Motor neuron (in vitro differentiated cells): ENCODE measurements at places on chromosomes 1 and 21.
A peak's percentile ranks its signal among the peaks of the same experiment; 100 is the strongest.

GRCh38 chr1:98888869-98889268 lies 115.8 kb downstream of the PLPPR5 start:
- ATAC-seq, result peak; percentile 92

DNA sequence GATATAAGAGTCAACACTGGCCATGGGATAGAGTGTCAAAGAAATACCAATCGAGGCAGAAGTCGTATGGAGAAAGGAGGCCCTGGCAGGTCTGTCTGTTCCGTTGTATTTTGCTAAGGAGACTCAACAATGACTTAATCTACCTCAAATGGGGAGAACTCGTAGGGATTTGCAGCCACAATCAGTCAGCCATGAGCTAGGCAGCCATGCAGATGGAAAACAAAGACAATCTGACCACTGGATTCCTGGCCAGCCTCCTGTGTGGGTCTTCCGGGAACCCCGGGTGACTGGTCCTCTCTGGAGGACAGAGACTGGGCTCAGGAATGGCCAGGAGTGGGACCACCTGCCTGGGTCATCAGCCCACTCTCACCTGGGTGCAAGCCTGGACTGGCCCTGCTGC lies 167.8 kb downstream of the ETS2 start:
- ATAC-seq, result no peak

GRCh38 chr1:192977089-192977706 lies 82.0 kb downstream of the UCHL5 start:
- no peak for ATAC-seq

- no peak for ATAC-seq
Measured at GRCh38 chr1:76892675-76893074, 25.4 kb downstream of the ST6GALNAC5 start.

DNA sequence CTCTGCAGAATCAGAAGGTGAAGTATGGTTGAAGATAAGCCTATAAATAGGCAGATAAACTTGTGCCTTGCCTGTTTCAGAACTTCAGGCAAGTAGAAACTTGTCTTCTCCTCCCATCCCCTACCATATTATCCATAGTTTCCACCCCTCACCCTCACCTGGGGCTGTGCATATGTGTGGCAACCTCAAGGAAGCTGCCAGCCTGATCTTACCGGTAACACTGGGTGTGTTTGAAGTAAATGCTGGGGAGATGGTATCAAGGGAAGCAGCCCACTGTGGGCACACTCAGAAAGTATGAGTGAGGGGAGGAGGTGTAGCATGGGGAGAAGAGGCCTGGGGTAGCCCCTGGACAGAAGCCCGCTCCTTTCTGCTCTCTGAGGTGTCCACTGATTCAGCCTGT lies 14.5 kb downstream of the VANGL2 start:
- no peak for ATAC-seq

- ATAC-seq, result no peak
Measured at GRCh38 chr1:231508497-231508896, 20.0 kb upstream of the TSNAX start.

- no peak for ATAC-seq
Measured at GRCh38 chr1:177010211-177010825, 154.2 kb downstream of the ASTN1 start.

DNA sequence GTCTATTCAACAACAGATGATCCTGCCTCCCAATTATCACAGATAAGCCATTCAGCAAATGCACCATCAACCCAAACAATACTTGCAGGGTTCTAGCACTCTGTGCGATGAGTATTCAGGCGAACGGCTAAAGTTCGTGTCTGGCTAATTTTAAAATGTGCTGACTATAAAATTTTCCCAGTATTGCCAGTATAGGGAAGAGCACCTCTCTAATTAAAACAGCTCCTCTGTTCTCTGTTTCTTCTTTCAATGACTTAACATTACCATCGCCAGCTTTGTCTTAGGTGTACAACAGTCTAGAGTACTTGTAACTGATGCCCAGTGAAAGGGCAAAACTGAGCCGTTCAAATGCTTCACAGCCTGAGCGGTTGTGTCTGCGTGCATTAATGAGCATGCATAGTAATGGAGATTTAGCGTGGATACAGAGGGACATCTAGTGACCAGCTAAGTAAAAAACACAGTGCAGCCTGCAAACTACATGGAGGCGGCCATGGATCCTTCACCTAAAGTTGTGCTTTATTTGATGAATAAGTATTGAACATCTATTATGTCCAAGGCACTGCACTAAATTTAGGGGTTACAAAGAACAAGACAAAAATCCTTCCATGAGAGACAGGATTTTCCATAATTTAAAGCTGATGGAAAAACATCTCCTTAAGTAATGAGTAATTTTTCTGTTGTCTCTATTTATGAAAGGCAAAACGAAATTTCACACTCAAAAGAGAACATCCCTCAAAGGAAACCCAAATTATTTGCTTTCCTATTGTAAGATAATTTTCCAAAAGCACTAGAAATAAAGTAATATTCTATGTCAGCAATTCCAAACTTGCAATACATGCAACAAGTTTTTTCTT lies 120.0 kb downstream of the SETD4 start:
- ATAC-seq, result peak; percentile 93

- no peak for ATAC-seq
Measured at GRCh38 chr21:40454057-40454456, 392.9 kb downstream of the DSCAM start.

- no peak for ATAC-seq
Measured at GRCh38 chr1:174040387-174040786, 18.2 kb upstream of the RC3H1 start.

DNA sequence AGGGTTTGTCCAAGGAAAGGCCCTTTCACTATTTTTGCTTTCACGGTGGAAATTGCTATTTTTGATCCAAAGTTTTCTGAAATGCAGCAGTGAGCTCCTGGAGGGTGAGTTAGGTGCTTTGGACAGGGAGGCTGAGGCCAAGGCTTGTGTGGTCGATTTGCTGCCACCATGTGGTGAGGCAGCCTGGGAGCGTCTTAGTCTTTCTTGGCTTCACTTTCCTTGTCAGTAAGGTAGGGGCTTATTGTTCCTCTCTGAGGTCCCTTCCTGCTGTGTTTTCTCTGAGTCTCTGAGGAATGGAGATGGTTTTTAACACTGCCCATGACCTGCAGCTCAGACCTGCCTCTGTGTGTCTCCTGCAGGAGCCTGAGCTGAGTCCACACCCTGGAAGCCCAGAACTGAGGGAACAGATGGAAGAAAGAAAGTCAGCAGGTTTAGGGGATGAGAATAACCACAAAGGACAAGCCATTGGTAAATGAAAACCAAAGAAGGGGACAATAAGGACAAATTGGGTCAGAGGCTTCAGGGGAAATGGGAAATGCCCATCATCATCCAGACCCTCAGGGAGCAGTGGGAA lies 20.1 kb upstream of the S100A10 start:
- peak; percentile 17 for ATAC-seq

DNA sequence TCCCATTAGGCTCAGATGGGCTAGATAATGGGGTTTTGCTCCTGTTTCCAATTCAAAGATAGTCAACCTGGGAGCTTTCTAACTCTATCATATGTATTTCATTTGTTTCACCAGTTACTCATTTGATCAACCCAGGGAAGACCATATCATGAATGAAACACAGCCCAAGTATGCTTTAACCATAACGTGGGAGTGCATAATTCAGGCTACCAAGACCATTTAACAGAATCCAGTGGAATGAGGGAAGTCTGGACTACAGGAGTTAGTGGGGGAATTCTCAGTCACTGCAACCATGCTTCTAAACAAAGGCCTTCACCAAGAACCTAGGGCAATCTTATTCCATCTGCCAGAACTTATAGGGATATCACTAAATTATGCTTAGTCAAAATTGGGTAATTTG lies 15.0 kb upstream of the SLC16A1 start:
- ATAC-seq, result no peak

DNA sequence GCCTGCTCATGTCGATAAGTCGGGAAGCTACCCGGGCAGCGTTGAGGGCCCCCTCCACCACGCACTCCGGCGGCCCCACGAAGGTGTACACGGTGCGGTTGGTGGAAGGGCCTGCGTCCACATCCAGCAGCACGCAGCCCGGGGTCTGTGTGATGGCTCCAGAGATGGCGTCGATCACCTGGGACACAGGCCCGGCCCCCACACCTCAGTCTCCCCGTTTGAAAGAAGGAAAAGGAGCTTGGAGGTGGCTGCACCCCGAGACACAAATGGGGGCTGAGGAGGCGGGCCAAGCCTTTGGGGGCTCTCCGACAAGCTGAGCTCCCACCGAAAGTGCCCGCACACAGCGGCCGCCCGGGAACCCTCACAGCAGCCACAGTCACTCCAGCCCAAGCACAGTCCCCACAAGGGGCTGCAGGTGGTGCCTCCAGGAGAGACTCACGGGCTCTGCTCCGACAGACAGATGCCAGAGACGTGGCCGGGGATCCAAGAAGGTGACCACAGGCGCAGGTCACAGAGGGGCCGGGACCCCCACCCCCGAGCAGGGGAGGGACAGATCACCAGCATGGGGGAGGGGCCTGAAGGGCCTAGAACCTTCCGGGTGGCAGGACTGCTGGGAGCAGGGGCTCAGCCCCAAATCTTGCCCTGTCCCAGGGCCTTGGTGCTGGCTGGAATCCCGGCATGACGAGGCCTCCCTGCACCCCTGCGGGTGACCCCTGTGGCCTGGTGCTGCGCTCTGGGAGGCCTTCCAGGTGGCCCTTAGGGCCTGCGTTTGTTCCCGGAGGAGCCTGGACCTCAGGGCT lies 1.0 kb downstream of the FTCD start:
- no peak for ATAC-seq

DNA sequence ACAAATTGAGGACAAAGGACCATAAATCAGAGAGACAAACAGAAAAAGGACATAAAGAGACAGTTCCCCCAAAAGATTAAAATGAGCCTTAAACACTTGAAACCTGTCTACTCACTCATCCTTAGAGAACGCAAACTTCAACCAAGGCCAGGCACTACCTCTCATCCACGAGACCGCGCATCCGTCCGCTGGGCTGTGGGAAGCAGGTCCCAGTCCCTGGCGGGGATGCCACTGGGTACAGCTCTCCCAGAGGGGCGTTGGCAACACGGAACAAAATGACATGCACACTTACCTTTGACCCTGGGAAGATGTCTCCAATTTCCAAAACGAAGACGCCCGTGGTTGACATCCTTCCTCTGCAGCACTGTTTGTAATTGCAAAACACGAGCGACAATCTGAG lies 16.5 kb upstream of the ADARB1 start:
- ATAC-seq, result no peak

DNA sequence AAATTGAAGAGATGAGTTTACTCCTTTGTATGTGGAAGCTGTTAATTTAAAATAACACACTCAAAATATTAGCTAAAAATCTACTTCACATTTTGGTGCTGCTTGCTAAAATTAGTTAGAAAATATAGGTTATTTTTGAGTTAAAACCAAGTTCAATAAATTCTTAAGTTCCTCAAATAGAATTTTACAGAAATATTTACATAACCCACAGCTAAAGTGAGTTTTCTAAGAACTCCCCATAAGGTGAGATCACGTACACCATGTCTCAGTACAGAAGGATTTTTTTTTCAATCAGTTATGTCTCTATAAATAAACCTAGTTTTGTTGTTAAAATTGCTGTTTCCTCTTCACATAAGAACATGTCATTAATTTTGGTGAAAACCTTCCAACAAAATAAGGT lies 108.0 kb downstream of the SDCCAG8 start:
- ATAC-seq, result no peak

DNA sequence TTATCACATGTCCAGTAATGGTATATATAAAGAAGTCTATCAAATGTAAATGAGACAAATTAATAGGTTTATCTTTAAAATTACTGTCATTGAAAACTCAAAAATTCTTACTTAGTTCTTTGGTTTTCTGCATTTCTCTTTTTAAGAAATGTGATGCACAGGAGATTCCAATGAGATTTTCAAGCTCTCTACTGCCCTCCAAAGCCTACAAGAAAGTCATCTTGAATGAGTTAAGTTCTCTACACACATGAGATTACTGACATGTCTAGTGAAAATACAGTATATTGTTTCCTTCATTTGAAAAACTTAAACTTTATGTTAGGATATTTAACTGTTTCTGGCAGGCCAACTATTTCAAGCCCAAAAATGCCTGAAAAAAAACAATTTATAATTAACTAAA lies 68.8 kb downstream of the ITGB3BP start:
- peak; percentile 21 for ATAC-seq

- no peak for ATAC-seq
Measured at GRCh38 chr1:214566158-214567104, 15.0 kb upstream of the PTPN14 start.

DNA sequence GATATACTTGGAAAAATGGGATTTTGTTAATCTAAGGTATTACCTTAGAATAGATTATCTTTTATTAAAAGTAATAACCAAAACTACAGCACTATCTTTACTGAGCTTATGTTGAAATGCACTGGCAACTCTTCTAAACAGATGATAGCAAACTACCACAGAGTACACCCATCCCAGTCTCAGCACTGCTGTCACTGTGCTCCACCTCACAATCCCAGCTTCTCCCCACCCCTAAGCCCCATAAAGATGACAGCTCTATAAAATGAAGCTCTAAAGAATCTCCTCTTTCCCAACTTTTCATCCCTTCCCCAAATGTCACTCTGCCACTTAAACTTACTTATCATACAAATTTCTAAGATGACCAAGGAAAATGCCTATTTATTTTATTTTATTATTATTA lies 6.4 kb downstream of the DSTYK start:
- no peak for ATAC-seq

GRCh38 chr1:38235705-38236104 lies 189.1 kb upstream of the POU3F1 start:
- ATAC-seq, result no peak

- ATAC-seq, result peak; percentile 96
Measured at GRCh38 chr1:227999056-227999930, 7.5 kb upstream of the WNT3A start.

DNA sequence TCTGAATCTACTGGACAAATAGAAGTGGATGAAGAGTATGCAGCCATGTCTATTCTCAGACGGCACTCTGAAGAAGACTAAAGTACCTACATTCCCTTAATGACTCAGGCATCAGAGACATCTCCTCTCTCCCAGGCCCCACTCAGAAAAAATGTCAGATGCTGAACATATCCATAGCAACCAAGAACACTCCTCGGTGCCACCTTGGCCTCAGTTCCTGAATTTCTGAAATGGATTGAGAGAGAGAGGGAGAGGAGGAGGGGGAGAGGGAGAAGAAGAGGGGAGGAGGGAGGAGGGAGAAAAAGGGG lies 16.0 kb upstream of the OVAAL start:
- ATAC-seq, result no peak

DNA sequence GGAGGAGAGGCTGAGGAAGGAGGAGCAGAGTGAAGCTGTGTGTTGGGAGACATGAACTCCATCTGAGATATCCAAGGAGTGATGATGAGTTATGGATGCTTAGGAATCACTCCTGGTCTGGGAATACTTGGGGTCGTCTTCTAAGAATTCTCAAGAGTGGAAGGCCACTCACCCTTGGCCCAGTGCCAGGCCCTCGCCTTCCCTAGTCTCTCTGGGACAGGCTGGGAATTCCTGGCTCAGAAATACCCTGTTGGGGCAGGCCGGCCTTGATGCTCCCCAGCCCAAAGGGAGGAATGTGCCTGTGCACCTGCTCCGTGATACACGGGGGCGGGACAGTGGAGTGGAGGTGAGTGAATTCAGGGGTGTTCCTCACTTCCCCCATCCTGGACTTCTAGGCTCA lies 12.6 kb upstream of the LMNA start:
- no peak for ATAC-seq

GRCh38 chr1:75731881-75732280 lies 7.4 kb downstream of the ACADM start:
- no peak for ATAC-seq
